ENCODE measurements at places on chromosomes 4 and X. TPM values are rescaled to one million over a fixed set of nuclear protein-coding genes. Genes with fewer than 3 reads are reported as not detected.

The PGRMC2 gene
- polyA plus RNA-seq, result 33.7 TPM

The FGB gene
- polyA plus RNA-seq, result not detected

The GPRIN3 gene
- polyA plus RNA-seq, result 0.49 TPM

The TEX13C gene
- 0.07 TPM for polyA plus RNA-seq

The EGF gene
- 0.61 TPM for polyA plus RNA-seq

The GPR78 gene
- polyA plus RNA-seq, result 0.82 TPM

The CDX4 gene
- 2.7 TPM for polyA plus RNA-seq

The SH2D1A gene
- not detected for polyA plus RNA-seq

The SLC7A11 gene
- 10.0 TPM for polyA plus RNA-seq

The P2RY4 gene
- not detected for polyA plus RNA-seq

The KIAA1210 gene
- not detected for polyA plus RNA-seq

The SASH3 gene
- polyA plus RNA-seq, result 0.18 TPM

The AKAP4 gene
- polyA plus RNA-seq, result not detected

The NXF2 gene
- 0.40 TPM for polyA plus RNA-seq

The SLITRK2 gene
- polyA plus RNA-seq, result 0.24 TPM

The NLGN3 gene
- 4.5 TPM for polyA plus RNA-seq

The TGIF2LX gene
- polyA plus RNA-seq, result not detected

The EMCN gene
- not detected for polyA plus RNA-seq

The MSL3 gene
- polyA plus RNA-seq, result 18.9 TPM

The KANTR gene
- 5.4 TPM for polyA plus RNA-seq

The CACNA1F gene
- polyA plus RNA-seq, result 0.23 TPM

The CT45A1 gene
- not detected for polyA plus RNA-seq

The GAGE13 gene
- not detected for polyA plus RNA-seq

The F8 gene
- polyA plus RNA-seq, result 0.70 TPM

The RENBP gene
- polyA plus RNA-seq, result 1.5 TPM

The PPA2 gene
- polyA plus RNA-seq, result 73.1 TPM

The PPEF2 gene
- not detected for polyA plus RNA-seq

The HSD17B13 gene
- 0.15 TPM for polyA plus RNA-seq

The AFM gene
- polyA plus RNA-seq, result not detected

The SYNPO2 gene
- 2.4 TPM for polyA plus RNA-seq

The CPXCR1 gene
- polyA plus RNA-seq, result not detected

The FGF16 gene
- polyA plus RNA-seq, result 1.6 TPM

The FGF2 gene
- 28.3 TPM for polyA plus RNA-seq

The ASB12 gene
- polyA plus RNA-seq, result 1.1 TPM

The CT55 gene
- polyA plus RNA-seq, result not detected
